Fibroblast of lung (primary cell): ENCODE measurements at places on chromosomes 6 and 20.

DNA sequence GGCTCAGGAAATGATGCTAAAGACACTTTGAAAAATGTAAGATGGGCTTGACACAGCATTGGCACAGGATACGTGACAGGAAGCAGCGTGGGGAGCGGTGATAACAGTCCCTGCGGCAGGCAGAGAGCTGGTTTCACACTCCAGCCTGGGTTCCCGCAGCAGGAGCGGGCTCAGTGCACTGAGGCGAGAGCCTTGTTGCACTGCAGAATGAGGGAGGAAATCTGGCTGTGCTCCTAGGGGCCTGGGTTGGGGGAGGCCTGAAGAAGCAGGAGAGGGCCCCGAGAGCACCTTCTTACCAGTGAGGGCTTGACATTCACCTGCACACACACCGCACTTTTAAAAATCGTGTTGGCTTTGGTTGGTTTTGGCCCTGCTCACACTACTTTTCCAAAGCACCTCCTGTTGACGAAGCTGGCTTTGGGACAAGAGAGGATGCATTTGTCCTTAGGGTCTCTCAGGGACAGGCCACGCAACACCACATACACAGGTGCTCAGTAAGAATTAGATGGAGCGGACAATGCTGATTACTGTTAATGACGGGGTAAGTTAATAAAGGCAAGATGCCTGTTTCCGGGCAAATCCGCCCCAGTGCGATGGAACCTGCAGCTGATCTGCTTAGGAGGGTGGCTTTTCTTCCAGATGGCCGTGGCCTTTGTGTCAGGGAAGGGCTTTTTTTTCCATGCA, 49.4 kb upstream of the ARMC2 start:
- no peak for DNase-seq

GRCh38 chr6:138622967-138623366, 123.7 kb upstream of the NHSL1 start:
- DNase-seq: peak; percentile 39

DNA sequence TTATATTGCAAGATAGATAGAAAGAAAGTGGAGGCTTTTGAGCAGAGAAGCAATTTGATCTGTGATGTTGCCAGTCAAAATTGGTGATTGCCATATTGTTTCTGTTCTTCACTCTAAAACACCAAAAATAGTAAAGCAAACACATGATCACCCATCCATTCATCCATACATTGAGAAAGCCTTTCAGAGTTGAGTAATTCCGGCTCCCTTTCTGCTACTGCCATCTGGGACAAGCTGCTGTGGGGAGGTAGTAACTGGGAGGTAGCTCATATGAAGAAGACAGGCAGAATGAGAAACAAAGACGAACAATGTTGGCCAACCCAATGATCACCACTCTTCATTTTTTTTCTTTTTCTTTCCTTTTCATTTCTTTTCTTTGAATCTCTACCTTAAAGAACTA, 51.1 kb upstream of the HBS1L start:
- no peak for DNase-seq

- no peak for DNase-seq
Measured at GRCh38 chr6:16033214-16033613, 95.7 kb upstream of the MYLIP start.

DNA sequence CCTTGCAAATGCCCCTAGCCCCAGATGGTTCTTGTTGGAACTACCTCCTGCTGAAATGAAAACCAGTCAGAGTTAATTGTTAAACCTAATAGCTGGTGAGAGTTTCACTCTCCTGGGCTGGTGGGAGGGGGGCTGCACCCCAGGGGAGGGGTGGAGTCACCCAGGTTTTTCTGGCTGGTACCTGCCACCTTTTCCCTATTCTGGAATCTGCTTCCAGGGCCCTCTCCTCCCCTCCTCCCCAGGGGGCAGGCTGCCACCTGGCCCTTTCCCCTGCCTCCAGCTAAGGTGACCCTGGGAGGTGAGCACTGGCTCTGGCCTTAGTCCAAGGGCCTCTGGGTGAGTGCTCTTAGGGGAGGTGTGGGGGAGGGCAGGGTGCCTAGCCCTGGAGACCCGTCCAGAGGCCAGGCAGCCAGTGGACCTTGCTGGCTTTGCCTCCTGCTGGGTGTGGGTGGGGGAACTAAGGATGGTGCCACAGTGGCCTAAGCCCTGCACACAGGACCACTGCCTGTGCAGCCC, 48.8 kb upstream of the EPB41L1 start:
- DNase-seq: no peak

DNA sequence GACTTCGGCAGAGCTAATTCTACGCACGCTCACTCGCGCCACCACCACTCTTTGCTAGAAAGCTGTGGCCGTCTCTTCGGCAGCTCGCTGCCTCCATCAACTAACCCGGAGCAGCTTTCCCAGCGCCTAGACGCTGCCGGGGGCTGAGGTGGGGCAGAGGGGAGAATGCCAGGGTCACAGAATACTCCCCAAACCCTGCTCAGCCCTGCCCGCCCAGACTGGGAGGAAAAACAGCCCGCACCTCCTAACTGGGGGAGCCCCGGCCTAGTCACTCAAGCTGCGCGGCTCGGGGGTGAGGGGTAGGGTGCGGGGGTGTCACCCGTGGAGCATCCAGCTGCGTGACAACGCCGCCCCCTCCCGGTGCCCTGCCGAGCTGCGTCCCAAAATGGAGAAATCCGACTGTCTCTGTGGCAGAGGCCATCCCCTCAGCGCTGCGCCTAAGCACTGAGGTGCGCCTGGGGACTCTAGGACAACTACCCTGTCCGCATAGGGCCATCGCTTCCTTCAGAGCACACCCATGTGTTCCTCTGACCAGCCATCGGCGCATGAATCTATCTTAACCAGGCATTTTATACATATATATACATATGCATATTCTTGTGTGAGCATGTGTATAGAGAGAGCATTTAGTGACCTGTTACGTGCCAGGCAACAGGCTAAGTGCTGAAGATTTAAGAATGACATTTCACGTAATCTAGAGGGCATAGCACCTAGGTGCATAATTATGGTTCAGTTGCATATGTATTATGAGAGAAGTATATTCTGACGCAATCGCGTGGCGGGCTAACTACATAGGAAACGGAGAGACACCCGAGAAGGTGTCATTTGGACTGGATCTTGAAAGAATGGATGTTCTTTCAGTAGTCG, 1.5 kb upstream of the TENT5A start:
- DNase-seq: peak; percentile 61
